ENCODE measurements at places on chromosomes 3 and 15.

GRCh38 chr15:24856397-24857390, 98.1 kb upstream of the SNRPN start:
- no peaks in the 10 kb centered on the region for H3K4me1 ChIP-seq
- H3K4me3 ChIP-seq = no peak overlapping the region
- no peak overlapping the region for H3K27ac ChIP-seq
- no peak for DNase-seq

DNA sequence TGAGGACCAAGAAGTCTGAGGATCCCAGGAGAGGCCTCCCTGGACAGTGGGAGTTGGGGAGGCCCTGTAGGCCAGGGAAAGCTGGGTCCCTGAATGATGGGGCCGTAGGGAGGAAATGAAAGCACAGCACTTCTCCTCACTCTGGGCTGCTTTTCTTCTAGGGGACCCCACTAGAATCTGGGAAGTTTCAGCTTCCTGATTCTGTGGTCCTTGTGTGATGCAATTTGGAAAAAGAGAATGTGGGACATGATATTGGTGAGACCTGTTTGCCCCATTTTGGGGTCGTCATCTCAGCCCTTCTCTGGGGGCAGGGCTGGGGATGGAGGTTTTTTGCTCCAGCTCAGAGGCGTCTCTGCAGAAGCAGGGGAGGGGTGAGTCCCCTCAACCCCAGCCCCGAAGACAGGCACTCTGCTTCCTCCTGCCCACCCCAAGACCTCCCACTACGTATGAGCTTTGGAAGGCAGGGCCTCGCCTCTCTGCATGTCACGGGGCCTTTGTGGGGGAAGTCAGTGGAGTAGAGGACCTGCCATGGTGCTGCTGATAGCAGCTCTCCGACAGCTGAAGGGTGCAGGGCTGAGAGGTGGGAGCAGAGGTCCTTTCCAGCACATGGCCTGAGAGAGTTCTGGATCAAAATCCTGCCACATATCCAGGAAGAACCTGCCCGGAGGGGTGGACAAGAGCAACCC, 1.5 kb upstream of the SNX22 start:
- H3K4me3 ChIP-seq = no peak overlapping the region
- H3K36me3 ChIP-seq = no peaks in the 10 kb centered on the region
- H3K4me1 ChIP-seq = peaks cover 16% of the 10 kb centered on the region
- H3K27ac ChIP-seq = no peak overlapping the region

DNA sequence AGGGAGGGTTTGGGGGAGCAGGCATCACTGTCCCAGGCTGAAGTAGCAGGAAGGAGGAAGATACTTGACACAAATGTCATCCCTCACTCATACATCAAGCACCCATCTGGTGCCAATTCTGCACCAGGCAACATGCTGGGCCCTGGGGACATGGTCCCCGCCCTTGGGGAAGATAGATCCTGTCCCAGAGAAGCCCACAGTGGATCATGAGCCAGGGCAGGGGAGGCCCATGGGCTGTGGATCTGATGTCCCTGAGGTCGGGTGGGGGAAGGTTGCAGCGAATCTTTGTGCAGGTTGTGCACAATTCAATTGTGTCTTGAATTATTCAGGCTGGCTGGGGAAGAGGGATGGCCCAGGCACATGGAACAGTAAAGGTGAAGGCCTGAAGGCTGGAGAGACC, 6.4 kb upstream of the CCDC33 start:
- H3K36me3 ChIP-seq = no peaks in the 10 kb centered on the region
- H3K27ac ChIP-seq = no peak overlapping the region
- DNase-seq = no peak
- H3K4me3 ChIP-seq = no peak overlapping the region

- DNase-seq = no peak
- H3K27me3 ChIP-seq = no peaks in the 10 kb centered on the region
These were observed 186.4 kb downstream of the WDR72 start for GRCh38 chr15:53573091-53573490.

Data from adrenal gland (tissue), 19 donors.